ENCODE measurements at places on chromosomes 3 and 15.

- no peak for DNase-seq
These were observed 6.2 kb downstream of the TSC22D2 start for GRCh38 chr3:150414258-150414657.

DNA sequence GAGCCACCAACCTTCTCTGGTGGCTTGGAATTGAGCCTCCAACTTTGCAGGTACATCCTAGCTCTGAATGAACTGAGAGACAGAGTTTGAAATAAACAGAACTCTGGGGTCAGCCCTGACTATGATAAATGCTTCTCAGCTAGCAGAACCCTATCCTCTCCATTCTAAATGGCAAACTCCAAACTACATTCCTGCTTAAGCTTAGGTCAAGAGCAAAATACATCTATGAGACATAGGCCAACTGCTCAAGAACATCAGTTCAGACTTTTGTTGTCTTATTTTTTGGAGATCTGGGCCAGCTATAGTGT lies 1.5 kb upstream of the SH3BP5 start:
- DNase-seq: no peak

- no peak for DNase-seq
These were observed 481.7 kb upstream of the TGFBR2 start for GRCh38 chr3:30124435-30125370.

- no peak for DNase-seq
These were observed 94.0 kb downstream of the CORO2B start for GRCh38 chr15:68672781-68673205.

- no peak for DNase-seq
These were observed 252.5 kb downstream of the THRB start for GRCh38 chr3:24242012-24242698.

GRCh38 chr3:127028781-127029657 lies 46.1 kb downstream of the PLXNA1 start:
- DNase-seq: no peak

- DNase-seq: no peak
These were observed 41.2 kb downstream of the POLQ start for GRCh38 chr3:121504618-121505017.

- DNase-seq: no peak
These were observed 187.2 kb downstream of the EPHA6 start for GRCh38 chr3:97001611-97002010.

GRCh38 chr3:181753391-181753790 lies 41.7 kb downstream of the SOX2 start:
- DNase-seq: no peak

DNA sequence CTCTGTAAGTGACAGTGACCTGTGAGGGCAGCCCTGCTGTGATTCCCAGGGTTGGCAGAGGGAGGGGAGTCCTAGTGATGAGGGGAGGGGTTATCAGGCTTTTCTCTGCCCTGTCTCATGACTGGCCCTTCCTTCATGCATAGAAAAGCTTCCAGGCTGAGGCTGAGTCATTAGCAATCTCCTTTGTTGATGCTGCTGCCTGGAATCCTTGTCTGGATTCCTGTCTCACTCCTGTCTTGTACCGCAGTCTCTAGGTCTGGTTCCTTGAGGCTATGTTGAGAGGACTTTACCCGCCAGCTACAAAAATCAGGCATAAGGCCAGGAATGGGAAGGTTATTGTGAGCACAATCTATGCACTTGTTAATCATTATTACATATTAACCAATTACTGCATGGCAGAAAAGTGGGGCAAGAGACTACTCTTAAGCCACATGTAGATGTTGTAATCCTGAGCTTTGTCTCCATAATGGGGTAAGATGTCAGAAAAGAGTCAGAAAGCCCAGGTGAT lies 7.2 kb downstream of the KLHL6 start:
- DNase-seq: no peak

DNA sequence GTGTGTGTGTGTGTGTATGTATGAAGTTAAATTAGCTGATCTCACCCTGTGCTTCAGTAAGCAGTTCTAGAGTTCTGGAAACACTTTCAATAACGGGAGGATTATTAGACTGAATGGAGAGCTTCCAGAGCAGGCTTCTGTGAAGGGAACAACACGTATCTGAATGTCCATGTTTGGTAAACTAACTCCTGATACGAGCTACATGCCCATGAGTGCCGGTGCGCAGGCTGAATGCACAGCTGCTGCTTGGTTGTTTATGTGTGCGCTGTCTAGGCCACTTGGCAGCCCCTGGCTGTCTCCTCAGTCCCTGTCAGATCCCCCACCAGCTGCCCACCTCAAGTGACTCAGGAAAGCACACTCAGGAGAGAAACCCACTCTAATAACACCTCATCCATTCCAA lies 137.0 kb downstream of the EPHB1 start:
- DNase-seq: no peak

DNA sequence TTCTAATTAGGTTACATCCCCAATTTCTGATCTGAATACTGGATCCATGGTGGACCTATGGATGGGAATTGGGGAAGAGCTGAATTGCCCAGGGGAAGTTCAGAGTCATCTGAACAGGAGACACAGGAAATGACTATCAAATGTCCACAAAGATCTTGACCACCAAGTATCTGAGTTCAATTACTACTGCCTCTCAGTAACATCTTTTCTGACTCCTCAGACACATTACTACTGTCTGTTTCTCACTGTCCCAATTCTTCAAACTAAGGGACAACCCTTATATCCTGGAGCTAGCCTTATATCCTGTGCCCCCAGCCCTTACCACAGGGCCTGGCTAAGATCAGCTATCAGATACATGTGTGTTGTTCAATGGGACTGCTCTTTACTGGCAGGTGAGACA lies 10.1 kb upstream of the IREB2 start:
- DNase-seq: no peak

GRCh38 chr3:82587174-82587573 lies 825.7 kb upstream of the GBE1 start:
- DNase-seq: no peak

DNA sequence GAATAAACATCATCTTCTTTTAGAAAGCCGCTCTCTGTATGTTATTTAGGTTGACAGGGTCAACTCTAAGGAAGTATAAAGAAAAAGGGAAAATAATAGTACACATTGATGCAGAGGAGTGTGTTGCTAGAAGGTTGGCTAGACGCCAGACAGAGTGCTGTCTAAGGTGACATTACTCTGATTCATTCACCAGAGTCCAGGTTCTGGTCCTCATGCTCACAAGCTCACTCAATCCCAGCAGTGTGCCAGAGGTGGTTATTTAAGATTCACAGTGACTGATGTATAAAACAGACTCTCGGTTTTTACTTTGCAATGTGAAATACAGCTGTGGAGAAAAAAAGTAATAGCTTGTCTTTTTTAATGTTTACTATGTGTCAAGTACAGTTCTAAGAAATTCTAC lies 1.7 kb downstream of the CFAP44 start:
- no peak for DNase-seq

- no peak for DNase-seq
These were observed 16.1 kb downstream of the C3orf22 start for GRCh38 chr3:126542340-126543241.

DNA sequence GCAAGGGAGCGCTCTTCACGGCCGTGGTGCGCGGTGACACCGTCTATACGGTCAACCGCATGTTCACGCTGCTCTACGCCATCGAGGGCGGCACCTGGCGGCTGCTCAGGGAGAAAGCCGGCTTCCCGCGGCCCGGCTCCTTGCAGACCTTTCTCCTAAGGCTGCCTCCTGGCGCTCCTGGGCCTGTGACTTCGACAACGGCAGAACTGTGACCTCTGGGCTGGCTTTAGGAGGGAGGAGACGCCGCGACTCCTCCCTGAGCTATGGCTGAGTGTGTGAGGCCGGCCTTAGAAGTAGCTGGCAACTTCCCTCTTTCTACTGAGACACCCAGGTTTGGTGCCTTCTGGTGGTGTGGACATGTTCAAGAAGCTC lies 1.4 kb downstream of the KBTBD13 start:
- peak; percentile 56 for DNase-seq

DNA sequence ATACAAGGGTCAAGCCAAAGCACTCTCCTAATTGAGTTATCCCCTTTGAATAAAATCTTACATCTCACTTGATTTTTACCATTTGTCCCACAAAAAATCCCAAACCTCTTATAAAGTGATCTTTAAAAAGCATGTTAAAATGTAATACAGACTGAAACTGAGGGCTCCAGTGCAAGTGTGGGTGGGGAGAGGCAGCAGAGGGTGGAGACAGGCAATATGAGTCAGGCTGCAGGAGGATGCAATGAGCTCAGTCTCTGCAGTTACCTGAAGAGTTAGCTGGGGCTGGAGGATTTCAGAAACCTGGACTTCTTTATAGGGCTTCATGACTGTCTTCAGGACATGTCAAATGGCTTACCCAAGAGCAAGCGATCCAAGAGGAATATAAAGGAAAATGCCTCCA lies 14.2 kb upstream of the COLQ start:
- no peak for DNase-seq

- no peak for DNase-seq
These were observed 16.2 kb upstream of the LIPC start for GRCh38 chr15:58415636-58416035.

DNA sequence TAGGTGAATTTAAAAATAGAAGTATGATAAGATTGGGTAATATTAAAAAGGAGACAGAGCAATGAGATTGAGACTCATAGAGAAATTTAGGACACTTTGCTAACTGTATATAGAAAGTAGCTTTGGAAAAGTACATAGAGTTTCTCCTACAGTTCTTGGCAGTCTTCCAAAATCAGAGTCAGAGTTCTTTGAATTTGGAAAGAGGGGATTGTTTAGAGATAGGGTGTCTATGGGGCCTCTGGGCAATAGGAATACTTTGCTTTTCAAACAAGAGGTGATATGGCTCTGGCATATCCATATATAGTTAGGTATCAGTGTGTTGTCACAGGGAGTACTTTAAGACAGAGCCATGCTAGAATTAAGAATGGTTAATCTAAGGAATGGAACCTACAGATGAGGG lies 477.1 kb upstream of the KCNMB2 start:
- DNase-seq: no peak

DNA sequence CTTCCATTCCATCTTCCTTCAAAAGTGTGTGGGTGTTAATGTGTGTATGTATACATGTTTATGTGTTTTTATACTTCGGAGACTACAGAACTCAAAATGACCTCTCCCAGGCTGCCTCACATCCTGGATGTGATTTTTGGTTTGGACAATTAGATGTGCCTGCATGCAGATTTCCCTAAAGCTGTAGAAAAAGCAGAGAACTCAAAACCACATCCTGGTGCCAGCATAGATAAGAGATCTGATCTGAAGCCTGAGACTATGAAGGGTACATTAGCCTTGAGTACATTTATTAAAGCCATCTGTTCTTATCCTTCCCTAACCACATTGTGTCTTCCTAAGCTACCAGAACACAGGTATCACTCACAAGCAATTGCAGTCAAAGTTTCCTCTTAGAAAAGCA lies 319.4 kb upstream of the RASGRP1 start:
- DNase-seq: no peak

DNA sequence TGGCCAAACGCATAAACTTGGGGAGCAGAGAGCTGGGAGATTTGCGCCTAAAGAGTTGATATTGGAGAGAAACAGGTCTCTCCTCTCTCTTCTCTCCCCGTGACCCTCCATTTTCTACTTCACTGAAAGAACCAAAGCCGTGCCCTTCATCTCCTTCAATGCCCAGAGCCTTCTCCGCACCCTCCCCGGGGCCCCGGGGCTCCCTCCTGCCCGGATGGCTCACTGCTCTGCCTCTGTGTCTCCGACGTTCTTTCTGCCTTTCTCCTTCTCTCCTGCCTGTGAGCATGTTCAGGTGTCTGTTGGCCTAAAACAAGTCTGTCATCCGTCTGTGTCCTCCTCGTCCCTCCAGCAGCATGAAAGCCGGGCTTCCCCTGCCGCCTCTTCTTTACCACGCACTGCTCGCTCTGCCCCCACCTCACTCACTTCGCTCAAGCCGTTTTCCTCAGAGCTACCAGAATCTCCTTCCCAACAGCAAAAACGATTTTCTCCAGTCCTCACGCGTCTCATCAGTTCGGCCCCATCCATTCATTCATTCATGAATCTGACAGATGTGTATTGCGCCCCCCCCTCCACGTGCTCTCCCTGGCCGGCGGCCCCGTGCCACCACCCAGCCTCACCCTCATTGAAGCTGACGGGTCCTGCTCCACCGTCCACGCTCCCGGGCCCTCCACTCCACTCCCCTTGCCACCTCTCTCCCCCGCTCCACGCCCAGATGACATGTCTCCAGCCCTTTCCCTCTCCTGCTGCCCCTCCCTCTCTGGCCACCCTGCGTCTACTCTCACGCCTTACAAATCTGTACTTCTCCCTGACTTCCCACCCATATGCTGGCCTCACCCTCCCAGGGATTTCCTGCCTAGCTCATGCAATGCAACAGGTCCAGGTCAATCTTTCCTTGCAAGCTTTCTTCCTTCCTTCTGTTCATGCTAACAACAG lies 10.2 kb downstream of the MUC4 start:
- no peak for DNase-seq

DNA sequence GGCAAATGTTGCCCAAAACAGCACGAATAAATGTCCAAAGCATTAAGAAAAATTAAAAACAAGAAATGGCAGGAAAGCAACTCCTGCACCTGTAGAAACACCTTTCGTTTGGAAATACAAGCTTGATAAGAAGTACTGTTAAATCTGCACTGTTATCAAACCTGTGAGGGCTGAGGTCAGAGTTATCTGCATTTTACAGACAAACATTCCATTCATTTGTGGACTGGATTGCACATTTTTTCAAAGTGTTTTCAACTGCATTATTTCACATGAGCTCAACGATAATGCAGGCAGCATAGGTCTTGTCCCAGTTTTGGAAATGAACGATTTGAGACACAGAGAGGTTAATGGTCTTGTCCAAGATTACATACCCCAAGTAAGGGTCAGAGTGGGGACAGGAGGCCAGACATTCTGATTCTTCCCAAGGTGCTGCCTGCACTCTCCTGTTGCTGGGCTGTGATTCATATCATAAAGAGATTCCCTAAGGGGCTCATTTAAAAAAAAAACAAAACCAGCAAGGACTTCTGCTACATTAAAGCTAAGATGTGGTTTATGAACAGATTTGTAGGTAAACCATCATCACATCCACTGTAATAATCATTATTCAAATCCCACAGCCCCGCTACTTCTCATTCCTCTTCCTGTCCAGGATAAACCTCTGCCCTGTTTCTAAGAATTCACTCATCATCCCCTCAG lies 13.0 kb downstream of the GUCA1C start:
- no peak for DNase-seq

DNA sequence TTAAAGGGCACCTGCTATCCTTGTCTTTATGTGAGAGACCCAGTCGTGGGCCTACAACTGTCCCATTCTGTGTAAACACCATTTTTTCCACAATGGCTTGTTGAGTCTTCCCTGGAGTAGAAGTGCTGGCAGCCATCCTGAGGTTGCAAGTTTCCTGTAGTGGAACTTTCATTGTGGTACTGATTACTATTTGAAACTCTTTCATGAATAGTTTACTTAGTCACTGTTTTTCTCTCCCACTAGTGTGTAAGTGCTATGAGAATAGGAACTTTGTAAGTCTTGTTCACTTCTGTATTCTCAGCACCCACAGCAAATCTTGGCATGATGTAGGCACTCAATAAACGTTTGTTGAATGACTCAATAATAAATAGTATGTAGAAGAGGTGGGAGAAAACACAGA lies 48.6 kb downstream of the RARB start:
- no peak for DNase-seq

DNA sequence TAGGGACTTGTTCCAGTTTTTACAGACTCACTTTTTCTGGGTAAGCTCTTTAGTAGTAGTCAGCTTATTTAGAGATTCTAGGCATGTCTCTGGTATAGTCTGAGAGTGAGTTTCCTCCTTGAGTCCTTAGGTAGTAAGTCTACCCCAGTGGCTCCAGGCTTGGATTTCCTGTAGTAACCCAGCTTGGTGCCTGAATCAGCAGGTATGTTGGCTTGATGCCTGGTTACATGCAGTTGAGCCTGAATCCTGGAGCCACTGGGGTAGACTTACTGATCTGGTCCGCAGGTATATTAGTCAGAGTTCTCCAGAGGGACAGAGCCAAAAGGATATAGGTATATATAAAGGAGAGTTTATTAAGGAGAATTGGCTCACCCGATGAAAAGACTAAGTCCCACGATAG lies 85.8 kb upstream of the RBMS3 start:
- DNase-seq: no peak
